ENCODE measurements at places on chromosomes 7 and 10. TPM values are rescaled to one million over a fixed set of nuclear protein-coding genes. Genes with fewer than 3 reads are reported as not detected.

The PRTFDC1 gene
- 6.6 TPM for total RNA-seq

The CRPPA gene
- 0.71 TPM for total RNA-seq

The KNDC1 gene
- total RNA-seq: 19.3 TPM

The ZNF804B gene
- not detected for total RNA-seq

The DGKI gene
- total RNA-seq: 0.71 TPM

The C10orf105 gene
- total RNA-seq: 0.48 TPM

The HMX3 gene
- total RNA-seq: 0.27 TPM

The SRGN gene
- not detected for total RNA-seq

The IKZF1 gene
- total RNA-seq: 0.71 TPM

- no peak for DNase-seq
Observed at GRCh38 chr10:58384544-58384998, 639 bp upstream of the TFAM start.

- no peak for DNase-seq
Observed at GRCh38 chr7:50862302-50862701, 79.6 kb upstream of the GRB10 start.

- DNase-seq: no peak
Observed at GRCh38 chr7:3000566-3000965, 43.1 kb downstream of the CARD11 start.

- no peak for DNase-seq
Observed at GRCh38 chr7:47625861-47626715, 44.2 kb upstream of the TNS3 start.

- DNase-seq: no peak
Observed at GRCh38 chr7:121428855-121429489, 32.9 kb upstream of the FAM3C start.

GRCh38 chr10:133237588-133238465 is at the start of gene VENTX:
VENTX (plus strand) TSS chr10:133237855; CDS start chr10:133237915, 60 bp downstream.
- peak; percentile 87 for DNase-seq

DNA sequence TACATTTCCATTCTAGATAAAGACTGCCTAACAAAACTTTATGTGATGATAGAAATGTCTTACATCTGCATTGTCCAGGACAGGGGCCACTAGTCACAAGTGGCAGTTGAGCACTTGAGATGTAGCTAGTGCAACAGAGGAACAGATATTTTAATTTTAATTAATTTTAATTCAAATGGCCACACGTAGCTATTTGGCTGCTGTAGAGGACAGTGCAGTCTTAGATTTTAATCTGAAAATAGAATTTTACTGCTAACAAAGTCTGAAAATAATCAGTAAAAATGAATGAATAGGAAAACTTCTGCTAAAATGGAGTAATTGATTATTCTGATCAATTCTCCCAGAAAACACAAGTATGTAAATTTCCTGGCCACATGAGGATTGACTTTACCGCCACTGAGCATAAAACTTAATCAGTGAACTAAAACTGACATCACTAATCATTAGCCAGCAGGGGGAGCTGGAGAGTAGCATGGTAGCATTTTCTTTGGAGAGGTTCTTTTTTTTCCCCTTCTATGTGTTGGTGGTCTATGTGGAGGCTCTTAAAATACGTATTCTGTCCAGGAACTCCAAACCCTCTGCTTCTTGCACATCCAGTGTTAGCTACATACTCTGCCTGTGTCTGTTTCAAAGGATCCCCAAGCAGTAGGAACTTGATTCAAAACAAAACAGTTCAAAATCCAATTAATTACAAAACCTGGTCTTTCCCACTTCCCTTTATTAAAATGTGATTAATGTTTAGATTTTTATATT is 52.1 kb downstream of the TSPAN12 start:
- peak; percentile 80 for DNase-seq

DNA sequence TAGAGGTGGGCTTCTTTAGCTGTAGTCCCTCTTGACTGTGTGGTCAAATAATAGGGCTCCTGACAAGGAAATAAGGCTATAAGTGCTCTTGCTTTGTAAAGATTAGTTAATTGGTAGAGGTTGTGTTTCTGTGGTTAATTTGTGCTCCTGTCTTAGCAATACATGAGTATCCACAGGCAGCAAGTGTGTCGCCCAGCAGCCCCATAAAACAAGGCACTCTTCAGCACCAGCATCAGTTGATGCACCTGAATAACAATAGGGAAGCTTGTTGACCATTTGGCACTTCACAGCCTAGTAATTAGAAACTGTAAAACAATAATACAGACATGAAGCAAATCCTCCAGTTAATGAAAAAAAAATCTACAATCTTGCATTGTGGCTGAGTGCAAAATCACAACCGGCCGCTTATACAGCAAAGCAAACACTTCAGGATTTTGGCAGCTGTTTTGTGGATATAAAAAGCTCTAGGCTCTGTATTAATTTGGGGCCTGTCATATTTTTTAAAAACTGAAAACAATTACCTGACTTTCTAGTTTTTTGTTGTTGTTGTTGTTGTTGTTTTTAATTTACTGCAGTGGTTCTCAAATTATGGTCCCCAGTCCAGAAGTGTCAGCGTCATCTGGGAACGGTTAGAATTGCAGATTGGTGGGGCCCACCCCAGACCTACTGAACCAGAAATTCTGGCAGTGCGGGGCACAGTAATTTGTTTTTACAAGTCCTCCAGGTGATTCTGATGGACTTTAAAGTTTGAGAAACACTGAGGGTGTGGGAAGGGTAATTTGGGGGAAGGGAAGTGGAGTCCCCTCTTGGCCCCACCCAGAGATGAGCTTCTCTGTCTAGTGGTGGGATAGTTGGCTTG is 56.8 kb downstream of the AUTS2 start:
- DNase-seq: no peak

DNA sequence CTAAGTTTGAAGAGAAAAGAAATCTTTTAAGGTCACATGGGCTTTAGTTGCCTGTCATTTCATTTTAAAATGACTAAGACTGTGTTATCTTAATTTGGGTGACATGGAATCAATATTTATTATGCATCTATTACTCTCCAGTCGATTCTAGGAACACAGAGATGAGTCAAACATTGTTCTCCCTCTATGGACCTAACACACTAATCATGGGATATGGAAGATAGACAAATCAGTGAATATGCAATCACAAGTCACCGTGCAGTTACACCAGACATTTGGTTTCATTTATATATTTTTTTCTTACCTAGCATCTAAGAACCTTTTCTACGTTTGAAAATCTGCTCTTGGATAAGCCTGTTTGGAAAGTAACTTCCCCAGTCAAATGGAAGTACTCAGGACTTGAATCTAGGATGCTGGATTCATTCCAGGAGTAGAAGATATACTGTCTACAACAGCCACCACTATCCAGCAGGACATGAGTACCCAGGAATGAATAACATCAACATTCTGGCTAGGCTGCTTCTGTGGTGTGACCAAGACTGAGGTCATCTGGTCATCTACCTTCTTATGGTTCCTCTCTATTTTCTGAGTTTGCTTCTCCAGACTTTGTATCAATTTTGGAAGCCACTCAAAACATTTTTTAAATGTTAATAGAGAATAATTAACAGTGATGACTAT is 902.9 kb upstream of the LRRN3 start:
- DNase-seq: no peak

- DNase-seq: no peak
Observed at GRCh38 chr7:8176370-8177081, 85.4 kb downstream of the ICA1 start.

GRCh38 chr10:51920672-51921071 is 221.3 kb upstream of the CSTF2T start:
- DNase-seq: no peak

DNA sequence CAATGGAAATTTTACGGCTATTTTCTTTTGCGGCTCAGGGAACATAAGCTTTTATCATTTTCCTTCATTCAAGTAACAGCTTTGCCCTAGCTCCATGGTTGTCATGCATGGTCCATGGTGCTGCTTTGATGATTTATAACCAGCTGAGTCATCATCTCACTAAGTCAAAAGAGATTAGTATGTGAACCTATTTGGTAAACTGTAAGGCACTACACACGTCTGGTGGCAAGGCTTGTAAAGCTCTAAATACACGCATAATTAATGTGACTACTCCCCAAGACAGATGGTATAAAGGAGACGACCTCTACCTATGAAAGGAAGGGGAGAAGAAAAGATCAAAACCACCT is 340.2 kb downstream of the KCNMA1 start:
- DNase-seq: no peak

DNA sequence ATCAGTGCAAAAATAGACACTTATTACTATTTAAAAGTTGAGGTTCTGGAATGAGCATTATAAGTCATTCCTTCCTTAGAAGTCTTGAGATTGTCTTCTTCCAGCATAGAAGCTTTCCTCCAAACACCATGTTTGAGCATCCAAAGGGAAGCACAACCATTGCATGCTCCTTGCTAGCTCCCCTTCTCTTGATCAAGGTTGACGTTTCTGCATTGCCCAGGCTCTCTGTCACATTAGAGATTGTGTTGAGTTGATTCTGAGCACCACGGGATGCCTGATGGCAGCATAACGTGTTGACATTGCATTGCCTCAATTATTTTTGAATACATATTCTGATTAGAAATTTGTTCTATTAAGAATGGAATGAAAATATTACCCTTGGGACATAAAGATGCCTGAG is 322.2 kb downstream of the CDK14 start:
- no peak for DNase-seq

DNA sequence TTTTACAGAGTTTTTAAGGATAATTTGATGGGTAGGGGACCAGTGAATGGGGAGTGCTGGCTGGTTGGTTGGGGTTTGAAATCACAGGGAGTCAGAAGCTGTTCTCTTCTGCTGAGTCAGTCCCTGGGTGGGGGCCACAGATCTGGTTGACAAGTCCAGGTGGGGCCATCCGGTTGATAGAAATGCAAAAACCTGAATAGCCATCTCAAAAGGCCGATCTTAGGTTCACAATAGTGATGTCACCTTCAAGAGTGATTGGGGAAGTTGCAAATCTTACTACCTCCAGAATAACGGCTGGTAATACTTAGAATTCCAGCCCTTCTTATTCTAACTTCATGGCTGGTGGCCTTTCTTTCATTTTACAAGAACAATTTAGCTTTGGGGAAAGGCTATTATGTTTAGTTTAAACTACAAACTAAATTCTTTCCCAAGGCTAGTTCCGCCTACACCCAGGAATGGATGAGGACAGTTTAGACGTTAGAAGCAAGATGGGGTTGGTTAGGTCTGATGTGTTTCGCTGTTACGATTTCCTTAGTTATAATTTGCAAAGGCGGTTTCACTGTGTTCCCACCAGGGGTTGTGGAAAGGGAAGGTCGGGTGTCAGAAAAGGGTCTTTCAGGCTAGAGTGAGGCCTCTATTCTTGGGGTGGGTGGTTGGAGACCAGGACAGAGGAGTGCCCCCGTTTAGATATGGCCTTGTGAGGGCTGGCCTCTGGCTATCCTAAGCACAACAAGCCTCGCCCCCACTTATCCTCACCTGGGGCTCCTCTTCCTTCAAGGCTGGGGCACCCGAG is 27.4 kb downstream of the IFT22 start:
- peak; percentile 82 for DNase-seq

GRCh38 chr10:17643339-17643754 is 604 bp upstream of the STAM start:
- no peak for DNase-seq

- DNase-seq: no peak
Observed at GRCh38 chr7:95509199-95509598, 23.5 kb downstream of the ASB4 start.

GRCh38 chr7:143375298-143376034 is 5.7 kb upstream of the ZYX start:
- no peak for DNase-seq

DNA sequence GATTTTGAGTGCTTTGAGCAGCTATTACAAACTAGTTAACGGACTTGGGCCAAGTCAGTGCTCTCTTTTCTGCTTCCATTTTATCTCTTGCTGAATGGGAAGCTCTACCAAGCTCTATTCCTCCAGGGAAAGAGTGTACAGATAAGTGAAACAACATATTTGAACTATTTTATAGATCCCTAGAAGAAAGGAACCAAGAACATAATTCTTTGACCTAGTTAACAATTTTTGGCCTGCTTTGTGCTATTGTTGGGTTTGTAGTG is 244.8 kb downstream of the PRKG1 start:
- DNase-seq: no peak

DNA sequence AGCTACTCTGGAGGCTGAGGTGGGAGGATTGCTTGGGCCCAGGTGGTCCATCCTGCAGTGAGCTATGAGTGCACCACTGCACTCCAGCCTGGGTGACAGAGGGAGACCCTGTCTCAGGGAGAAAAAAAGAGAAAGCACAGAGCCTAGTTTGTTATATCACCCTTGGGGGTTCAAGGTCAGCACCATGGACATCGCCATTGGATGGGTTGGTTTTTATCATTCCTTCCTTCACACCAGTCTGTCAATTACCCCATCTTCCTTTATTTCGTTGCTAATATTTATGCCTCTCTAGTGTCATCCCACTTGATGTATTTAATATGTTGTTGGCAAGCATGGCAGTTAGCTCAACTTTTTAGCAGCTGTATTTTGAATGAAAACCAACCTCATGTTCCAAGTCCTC is 182.3 kb downstream of the NSUN6 start:
- no peak for DNase-seq

GRCh38 chr7:101857358-101857811 is 40.0 kb downstream of the CUX1 start:
- DNase-seq: no peak

DNA sequence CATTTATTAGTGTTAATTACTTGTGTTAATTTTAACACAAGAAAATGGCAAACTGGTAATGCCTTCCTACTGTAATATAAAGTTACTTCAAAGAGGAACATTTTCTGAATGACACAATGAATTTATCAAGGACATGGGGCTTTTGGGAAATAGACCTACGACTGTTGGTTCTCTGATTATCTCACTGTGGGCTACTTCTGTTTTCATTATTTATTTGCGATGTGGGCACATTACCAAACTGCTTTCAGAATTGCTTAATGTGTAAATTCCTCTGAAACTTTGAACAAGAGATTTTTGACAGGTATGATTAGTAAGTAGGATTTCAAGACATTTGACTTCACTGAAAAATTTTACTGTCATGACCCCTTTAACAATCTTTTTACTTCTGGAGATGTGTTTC is 535.6 kb downstream of the CNTNAP2 start:
- no peak for DNase-seq

DNA sequence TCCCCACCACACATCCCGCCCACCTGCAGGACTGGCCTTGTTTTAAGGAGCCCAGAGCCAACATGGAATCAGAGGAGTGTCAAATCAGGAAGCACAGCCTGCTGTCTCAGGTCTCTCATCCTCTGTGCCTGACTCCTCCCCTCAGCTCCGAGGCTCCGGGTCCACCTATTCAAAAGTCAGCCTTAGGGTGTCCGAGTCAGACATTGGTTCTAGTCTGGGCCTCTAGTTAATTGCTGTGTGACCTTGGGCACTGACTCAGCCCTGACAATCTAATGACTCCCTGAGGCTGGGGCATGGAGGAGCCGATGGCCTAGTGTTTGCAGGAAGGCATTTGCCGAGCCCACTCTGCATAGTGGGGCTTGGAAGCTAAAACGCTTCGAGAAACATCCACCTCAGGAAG is 223.1 kb upstream of the PPP2R2D start:
- DNase-seq: no peak
